ENCODE measurements at places on chromosomes 12 and 14. TPM values are rescaled to one million over a fixed set of nuclear protein-coding genes. Genes with fewer than 3 reads are reported as not detected.

DNA sequence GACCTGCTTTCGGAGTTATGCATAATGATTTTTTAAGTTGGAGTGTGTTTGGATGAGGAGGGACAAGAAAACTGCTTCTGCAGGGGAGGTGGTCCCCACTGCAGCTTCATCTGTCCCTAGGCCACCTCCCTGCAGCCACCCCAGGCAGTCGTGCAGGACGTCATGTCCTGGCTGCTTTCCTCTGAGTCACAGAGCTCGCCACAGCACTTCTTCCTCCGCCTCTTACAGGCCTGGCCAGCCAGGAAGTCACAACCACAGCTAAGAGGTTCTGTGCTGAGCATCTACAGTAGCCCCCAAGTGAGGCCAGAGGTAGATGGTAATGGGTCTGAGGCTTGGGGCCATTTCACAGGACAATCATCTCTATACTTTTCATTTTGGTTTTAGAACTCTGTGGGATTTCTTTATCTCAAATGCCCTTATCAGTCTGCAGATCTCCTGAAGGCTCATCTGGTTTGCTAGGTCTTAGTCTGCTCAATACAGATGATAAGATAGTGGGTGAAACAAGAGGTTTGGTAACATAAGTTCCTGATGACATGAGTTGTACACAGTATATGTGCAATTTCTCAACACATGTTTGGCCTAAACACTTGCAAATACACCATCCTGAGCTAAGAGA, 106.4 kb downstream of the ARF6 start:
- H3K4me3 ChIP-seq: peak overlapping the region; percentile 77
- H3K4me1 ChIP-seq: peaks cover 71% of the 10 kb centered on the region
- H3K27me3 ChIP-seq: no peaks in the 10 kb centered on the region
- DNase-seq: peak; percentile 89

GRCh38 chr12:52906191-52906601, 1.3 kb upstream of the KRT8 start:
- H3K27me3 ChIP-seq: peaks cover 14% of the 10 kb centered on the region
- peaks cover 5% of the 10 kb centered on the region for H3K4me1 ChIP-seq
- no peaks in the 10 kb centered on the region for H3K36me3 ChIP-seq
- H3K27ac ChIP-seq: no peak overlapping the region
- DNase-seq: no peak

DNA sequence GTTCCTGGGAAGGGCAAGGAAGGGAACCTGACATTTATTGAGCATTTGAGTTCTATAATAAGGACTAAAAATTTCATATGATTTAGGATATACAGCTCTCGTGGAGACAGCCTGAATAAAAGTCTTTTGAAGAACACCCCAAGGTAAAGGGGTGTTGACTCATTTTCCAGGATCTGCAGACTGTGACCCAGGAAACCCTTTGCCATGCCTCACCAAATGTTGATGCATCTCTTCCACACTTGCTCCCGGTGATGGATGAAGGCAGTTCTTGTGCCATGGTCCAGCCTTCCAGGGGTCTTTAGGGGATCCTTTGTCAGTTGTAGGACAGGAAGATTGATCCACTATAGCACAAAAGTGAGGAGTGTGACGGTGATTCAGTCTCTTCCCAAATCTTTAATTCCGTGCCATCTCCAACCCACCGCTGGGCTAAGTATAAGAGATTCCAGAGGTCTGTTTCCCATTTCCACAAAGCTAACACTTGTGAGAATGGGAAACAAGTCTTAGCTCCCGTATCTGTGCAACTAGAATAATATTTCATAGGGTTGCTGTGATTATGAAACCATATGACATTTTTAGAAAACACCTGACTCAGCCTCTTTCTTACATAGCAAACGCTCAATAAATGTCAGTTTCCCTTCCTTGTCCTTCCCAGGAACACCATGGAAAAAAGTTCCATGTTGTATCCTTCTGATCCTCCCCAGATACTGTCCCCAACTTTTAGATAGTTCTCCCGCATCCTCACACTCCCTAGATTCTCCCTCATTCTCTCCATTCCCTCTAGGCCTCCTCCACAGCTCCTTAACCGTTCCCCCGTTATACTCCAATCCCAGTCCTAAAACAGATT, 836 bp downstream of the AAAS start:
- H3K27me3 ChIP-seq: no peaks in the 10 kb centered on the region
- H3K36me3 ChIP-seq: peaks cover 16% of the 10 kb centered on the region
- H3K4me1 ChIP-seq: peaks cover 41% of the 10 kb centered on the region
- no peak for DNase-seq
- H3K4me3 ChIP-seq: peak overlapping the region; percentile 90

DNA sequence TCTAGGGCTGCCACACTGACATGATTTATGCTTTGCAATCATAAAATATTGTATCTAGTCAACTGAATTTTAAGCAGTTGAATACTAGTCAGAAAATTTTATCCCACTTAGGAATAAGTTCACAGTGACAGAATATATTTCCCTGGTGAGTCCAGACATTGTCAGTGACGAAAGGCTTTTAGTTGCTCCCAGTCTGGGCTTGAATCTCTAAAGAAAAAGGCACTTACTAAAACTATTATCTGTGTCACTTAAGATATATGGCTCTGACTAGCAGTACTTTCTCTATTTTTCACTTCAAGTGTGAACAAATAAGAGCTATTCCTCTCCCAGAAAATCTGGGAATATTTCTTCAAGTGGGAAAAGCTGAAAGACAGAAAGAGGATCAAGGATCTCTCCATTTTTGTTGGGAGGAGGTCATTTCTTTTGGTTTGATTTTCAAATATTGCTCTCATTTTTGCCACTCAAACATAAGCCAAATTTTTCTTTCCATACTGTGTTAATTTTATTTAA, 1262.3 kb upstream of the USP15 start:
- DNase-seq: no peak
- H3K27ac ChIP-seq: no peak overlapping the region
- no peaks in the 10 kb centered on the region for H3K4me1 ChIP-seq
- H3K4me3 ChIP-seq: no peak overlapping the region
- no peaks in the 10 kb centered on the region for H3K36me3 ChIP-seq

DNA sequence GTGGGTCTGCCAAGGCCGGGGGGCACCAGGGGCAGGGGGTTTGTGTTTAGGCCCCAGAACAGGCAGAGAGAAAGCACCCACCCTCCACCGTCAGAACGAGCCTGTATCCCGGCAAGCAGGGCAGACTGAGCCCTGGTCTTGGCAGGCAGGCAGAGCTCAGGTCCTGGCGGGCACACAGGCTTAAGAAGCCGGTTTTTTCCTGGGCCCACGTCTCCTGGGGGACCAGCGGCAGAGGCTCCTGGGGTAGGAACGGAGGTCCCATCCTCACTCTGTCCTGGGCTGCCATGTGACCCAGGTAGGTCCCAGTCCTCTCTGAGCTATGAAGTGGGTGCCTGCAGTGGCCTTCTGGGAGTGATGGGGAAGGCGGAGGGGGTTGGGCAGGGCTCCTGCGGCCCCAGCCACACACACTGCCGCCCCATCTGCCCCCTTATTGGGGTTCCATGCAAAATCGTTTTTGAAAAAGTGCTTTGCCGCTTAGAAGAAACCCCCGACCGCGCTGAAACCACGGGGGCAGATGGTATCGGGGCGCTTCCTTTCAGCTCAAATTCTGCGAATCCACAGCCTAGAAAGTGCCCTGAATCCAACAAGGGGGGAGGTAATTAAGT, 24.2 kb downstream of the SH2B3 start:
- peak overlapping the region; percentile 89 for H3K27ac ChIP-seq
- peak overlapping the region; percentile 70 for H3K4me3 ChIP-seq
- no peaks in the 10 kb centered on the region for H3K27me3 ChIP-seq
- peak; percentile 86 for DNase-seq
- H3K36me3 ChIP-seq: peaks cover 20% of the 10 kb centered on the region
- H3K4me1 ChIP-seq: peaks cover 96% of the 10 kb centered on the region

- no peak for DNase-seq
- no peaks in the 10 kb centered on the region for H3K36me3 ChIP-seq
- no peak overlapping the region for H3K4me3 ChIP-seq
- no peaks in the 10 kb centered on the region for H3K4me1 ChIP-seq
- H3K27me3 ChIP-seq: peaks cover 12% of the 10 kb centered on the region
These were observed 11.5 kb downstream of the SLC8A3 start for GRCh38 chr14:70177081-70177800.

JPH4 gene
- total RNA-seq: not detected

ANAPC7 gene
- total RNA-seq: 47.3 TPM

DCN gene
- total RNA-seq: not detected

Data from activated CD4-positive, alpha-beta memory T cell treated with anti-CD3 and anti-CD28 coated beads, Interleukin-2, amount 10 ng/mL, durations not matched to agents 7 days and 5 days (primary cell).